ENCODE measurements at places on chromosomes 16 and 17. TPM values are rescaled to one million over a fixed set of nuclear protein-coding genes. Genes with fewer than 3 reads are reported as not detected.
A peak's percentile ranks its signal among the peaks of the same experiment; 100 is the strongest.

GRCh38 chr17:16440901-16441629 lies 25.7 kb downstream of the TRPV2 start:
- no peak for DNase-seq

DNA sequence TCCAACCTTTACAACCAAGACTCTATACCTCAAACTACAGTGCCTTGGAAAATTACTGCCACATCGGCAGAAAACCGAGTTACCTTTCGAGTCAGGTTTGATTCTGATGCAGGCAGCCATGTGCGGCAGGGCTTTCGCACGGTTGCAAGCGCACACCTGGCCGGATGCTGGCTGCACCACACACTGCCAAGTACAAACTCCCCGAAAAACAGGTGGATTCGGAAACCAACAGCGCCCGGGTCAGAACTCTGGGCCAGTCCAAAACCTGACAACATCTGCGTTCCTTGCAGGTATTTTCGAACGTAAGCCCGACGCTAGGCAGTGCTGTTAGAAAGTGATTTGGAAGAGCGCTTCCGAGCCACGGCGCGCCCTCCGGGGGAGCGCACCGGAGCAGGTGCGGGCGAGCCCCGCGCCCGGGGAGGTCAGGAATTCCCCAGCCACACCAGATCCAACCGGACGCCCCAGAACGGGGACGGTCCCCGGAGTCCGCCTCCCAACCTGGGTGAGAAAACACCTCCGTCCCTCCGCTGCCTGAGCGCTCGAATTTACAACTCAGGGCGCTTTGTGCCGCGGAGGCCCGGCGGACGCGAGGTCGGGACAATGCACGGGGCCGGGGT lies 1.2 kb downstream of the USP7 start:
- DNase-seq, result peak; percentile 73

Gene CACNG5
- not detected for total RNA-seq

- peak; percentile 92 for DNase-seq
Measured at GRCh38 chr17:67376737-67377487, at the start of gene PITPNC1. Gene PITPNC1, plus strand, starts transcription at chr17:67377281.

DNA sequence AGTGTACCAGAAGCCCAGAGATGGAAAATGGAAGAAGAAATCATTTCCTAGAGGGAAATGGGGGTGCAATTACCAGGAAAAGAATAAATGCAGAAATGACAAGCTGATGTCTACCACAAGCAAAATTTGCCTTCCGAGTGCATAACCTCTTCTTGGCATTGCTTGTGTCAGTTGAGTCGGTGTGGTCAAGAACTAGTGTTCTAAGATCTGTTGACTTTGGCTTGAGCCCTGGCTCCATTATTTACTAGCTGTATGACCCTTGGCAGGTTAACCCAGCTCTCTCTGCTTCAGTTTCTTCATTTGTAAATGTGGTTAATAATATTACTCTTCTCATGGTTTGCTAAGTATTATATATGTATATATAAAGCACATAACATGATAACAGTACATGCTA lies 273.0 kb upstream of the IRX5 start:
- DNase-seq, result no peak

DNA sequence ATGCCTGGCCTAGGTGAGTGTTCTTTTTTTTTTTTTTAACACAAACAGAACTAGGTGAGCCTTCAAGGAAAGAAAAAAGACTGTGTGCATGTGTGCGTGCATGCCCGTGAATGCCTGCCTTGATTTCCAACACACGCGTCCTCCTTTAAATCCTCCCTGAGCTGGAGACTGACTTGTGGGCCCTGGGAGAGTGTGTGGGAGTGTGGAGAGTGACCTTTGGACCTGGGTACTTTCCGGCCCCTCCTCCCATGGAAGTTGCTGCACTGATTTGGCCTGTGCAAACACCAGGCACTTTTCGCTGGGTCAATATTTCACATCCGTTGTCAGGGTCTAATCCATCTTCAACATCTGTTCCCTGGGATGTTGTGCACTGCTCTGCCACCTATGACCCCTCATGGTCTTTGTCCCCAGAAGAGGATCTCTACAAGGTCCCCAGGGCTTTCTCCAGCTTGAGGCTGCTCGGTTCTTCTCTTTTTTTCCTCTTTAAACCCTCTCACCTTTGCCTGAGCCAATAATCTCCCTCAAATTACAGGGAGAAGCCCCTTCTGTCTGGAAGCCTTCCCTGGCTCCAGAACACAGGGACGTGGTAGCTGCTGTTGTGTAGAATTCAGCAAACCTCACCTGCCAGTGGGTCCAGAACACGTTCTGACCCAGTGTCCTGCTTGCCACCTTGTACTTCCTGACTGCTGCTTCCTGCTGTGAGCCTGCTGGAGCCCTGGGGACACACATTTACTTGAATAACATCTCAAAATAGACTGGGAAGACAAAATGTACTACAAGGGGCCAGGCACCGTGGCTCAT lies 20.8 kb upstream of the ATP5MC1 start:
- DNase-seq, result no peak

GRCh38 chr17:82399041-82399441 lies 19.1 kb upstream of the HEXD start:
- DNase-seq, result no peak

- no peak for DNase-seq
Measured at GRCh38 chr16:8955828-8956227, 7.9 kb downstream of the USP7 start.

DNA sequence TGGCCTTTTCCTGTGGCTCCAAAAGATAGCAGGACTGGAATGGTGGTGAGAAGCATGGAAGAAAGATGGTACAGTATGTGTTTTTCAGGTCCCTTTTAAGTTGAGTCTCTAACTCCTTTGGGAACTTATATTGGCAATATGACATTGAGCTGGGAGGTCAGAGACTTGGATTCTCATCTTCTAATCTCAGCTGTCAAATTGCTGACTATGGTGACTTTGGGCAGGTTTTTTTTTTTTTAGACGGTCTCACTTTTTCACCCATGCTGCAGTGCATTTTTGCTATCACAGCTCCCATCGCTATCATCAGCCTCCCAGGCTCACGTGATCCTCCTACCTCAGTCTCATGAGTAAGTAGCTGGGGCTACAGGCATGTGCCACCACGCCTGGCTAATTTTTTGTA lies 15.1 kb upstream of the CDK5R1 start:
- no peak for DNase-seq

Gene ZNF750
- total RNA-seq, result not detected

Gene PMFBP1
- 0.19 TPM for total RNA-seq

GRCh38 chr17:13253733-13254410 lies 236.0 kb upstream of the ELAC2 start:
- DNase-seq, result no peak

Gene C16orf46
- 0.44 TPM for total RNA-seq

- peak; percentile 72 for DNase-seq
Measured at GRCh38 chr17:46818316-46818928, at the start of gene WNT3. Gene WNT3, minus strand, starts transcription at chr17:46818692. Its CDS starts 95 bp downstream, at chr17:46818597.

DNA sequence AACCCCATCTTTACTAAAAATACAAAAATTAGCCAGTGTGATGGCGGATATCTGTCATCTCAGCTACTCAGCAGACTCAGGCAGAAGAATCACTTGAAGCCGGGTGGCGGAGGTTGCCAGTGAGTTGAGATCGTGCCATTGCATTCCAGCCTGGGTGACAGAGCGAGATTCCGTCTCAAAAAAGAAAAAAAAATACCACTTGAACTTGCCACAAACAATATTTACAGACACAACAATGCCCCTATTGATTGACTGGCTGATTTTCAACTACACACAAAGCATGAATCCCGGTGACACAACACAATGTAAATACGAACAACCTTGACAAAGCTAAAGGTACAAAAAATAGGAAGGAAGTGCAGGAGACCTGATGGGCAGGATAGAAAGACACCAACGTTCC lies 49.3 kb downstream of the NXN start:
- DNase-seq, result no peak

Gene MMP2
- not detected for total RNA-seq

Gene FOXO3B
- 2.0 TPM for total RNA-seq

GRCh38 chr16:2296661-2297505 lies 29.0 kb upstream of the RNPS1 start:
- peak; percentile 37 for DNase-seq

Gene FXR2
- total RNA-seq, result 37.5 TPM

DNA sequence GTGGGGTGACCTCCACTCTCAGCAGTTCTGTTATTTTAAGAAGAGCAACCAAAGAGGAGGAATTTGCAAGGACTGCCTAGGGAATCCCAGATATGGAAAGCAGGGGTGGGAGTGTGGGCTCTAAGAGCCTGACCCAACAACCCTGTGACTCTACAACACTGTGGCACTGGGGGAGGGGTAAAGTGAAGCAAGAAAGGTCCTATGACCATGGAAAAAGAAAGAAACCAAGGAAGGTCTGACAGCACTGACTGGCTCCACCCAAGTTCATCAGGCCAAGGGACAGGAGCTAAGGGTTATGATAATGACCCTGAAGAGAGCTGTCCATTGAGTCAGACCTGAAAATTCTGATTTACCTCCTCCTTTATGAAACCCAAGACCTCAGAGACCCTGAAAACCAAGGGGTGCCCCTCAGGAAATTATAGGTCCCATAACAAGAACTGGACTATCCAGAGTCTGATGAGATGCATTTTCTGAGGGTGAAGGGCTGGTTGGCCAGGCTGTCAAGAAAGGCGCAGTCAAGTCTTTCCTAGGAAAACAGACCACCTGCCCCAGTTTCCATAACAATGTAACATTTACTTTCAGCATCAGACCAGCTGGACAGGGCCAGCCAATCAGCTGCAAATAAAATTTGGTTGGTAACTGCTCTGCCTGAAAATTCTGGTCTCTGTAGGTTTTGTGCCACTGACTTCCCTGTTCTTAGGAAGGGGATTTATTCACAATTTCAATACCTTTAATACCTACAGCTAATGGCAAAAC lies 53.8 kb upstream of the MTMR4 start:
- DNase-seq, result no peak

DNA sequence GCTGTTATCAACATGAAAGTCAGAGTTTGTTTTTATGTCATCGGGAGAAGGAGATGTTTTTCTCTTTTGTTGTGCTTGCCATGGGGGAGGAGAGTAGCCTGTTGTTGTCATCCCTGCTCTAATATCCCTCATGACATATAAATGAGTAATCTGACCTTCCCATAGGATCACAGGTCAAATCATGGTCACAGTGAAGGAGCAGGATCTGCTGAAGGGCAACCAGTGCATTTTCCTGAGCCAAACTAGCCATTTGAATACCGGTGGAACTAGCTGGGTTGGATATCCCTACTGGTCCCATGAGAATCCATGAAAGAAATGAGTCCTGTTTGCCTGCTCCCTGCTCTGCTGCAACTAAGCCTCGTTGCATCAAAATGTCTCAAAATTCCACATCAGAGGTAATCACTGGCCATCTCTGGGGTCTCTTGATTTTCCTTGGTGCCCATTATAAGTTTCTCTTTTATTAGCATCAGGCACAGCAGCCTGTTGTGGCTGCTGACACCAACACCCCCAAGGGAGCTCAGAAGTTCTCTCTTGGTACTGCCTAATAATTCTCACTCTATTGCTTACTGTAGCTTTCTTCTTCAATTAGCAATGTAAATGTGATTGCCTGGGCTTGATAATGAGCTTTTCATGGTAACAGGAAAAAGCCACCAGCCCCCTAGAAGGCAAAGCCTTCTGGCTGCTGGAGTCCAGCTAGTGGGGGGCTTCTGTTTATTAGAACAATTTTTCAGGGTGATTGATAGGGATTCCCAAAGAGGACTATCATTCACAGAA lies 211.4 kb upstream of the ERCC4 start:
- DNase-seq, result no peak

Gene HBA1
- total RNA-seq, result not detected

DNA sequence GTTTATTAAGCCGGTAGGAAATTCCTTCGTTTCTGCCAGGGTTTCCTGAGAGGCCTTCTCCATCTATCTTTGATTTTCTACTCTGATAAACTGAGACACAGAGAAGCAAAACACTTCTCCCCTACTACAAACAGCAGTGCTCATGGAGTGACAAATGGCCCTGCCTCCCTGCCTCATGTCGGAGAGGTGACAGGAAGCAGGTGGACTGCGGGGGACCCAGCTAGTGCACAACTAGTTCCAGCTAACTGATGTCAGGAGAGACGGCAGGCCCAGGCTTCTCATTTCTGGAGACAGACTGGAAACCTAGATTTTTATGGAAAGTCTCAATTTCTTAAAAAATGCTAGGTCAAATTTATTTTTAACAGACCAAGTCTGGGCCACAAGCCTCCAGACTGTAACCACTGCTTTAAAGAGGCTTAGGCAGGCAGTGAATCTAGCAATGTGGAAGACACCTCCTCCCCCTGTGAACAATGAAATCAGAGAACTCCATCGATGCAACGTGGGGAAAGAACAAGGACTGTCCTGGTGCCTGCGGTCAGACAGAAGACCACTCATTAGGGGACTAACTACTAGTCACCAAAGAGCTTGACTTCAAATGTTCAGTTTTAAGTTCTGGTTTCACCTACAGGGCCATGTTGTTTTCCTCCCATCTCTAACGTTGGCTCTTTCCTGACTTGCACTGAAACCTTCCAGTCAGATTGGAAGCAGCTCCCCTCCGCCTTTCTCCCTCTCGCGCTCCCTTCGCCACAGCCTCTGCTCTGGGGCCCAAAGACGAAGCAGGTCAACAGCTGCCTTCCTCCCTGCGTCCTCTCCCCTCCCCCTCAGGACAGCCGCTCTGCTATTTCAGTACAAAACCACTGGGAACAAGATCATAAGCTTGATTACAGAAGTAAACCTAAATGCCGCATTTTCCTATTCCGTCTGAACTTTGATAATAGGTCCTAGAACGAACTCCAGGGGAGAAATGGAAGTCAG lies 17.6 kb downstream of the GTF3C1 start:
- DNase-seq, result no peak

GRCh38 chr16:66585481-66586239 lies 6.4 kb downstream of the CMTM2 start:
- DNase-seq, result no peak

GRCh38 chr17:49224997-49225337 lies 5.6 kb downstream of the PHOSPHO1 start:
- no peak for DNase-seq

GRCh38 chr16:47617732-47618131 lies 156.6 kb downstream of the PHKB start:
- DNase-seq, result no peak

DNA sequence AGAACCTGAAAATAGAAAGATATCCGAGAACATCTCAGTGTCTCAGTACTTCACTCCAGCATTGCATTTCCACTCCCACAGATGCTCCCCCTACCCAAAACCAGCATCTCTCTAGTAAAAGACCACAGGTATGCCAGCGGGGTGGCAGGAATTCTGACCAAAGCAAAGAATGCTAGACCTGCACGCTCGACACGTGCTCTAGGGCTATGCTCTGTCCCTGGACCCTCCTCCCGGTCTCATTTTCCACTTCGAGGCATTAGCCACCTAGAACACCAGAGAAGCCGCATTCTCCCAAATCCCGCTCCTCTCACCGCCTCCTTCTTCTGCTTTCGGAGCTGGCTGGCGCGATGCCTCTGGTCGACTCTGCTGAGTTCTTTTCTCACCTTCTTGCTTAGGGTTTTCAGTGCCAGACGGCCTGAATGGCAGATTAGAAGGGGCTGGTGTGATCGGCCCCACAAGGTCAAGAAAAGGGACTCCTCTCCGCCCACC lies 487 bp downstream of the TSR1 start:
- no peak for DNase-seq

- DNase-seq, result no peak
Measured at GRCh38 chr16:68037841-68038597, 14.9 kb downstream of the DUS2 start.

- DNase-seq, result no peak
Measured at GRCh38 chr17:36972905-36973304, 24.2 kb downstream of the AATF start.
